AG04450 (cell line): ENCODE measurements at places on chromosomes 2 and 18.

GRCh38 chr2:66303471-66303870, 131.5 kb upstream of the MEIS1 start:
- no peak for DNase-seq

DNA sequence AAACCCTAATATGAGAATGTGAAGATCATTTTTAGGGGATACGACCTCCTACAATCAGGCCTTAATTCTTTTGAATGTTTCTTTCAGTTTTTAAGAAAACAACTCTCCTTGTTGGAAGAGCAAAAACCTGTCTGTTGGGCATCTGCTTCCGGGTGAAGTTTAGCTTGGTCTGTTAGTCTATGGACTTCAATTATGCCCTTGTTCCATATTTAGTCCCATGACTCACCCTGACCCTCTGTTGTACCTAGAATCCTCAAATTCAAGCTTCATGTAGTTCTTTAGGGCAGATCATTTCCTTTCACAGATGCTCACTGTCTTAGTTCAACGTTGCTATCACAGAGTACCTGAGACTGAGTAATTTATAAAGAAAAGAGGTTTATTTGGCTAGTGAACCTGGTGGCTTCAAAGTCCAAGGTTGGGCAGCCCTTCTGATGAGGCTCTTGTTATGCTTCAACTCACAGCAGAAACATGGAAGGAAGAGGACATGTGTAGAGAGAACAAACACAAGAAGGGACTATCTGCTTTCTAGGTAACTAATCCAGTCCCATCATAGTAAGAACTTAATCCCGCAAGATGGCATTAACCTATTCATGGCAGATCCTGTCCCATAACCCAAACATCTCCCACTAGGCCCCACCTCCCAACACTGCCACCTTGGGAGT, 82.5 kb upstream of the SERPINE2 start:
- no peak for DNase-seq

- DNase-seq: no peak
Measured at GRCh38 chr18:52009958-52010357, 330.0 kb upstream of the DCC start.

GRCh38 chr2:188365058-188365641, 73.5 kb downstream of the GULP1 start:
- DNase-seq: no peak

GRCh38 chr2:221529943-221530652, 42.0 kb downstream of the EPHA4 start:
- DNase-seq: peak; percentile 63

DNA sequence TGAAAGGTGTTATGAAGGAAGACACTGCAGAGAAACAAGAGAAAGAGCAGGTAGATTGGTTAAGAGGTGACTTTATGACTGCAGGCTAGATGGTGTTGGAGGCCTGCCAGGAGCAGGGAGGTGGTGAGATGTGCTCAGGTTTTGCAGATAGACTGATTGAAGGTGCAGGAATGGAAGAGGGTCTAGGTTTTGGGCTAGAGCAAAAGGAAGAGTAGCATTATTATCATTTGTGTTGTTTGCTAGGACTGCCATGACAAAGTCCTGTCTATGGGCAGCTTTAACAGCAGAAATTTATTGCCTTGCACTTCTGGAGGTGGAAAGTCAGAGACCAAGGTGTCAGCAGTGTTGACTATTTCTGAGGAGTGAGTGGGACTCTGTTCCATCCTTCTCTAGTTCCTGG, 172.9 kb upstream of the SOX11 start:
- no peak for DNase-seq

GRCh38 chr2:112869258-112869842, 32.8 kb upstream of the IL1B start:
- no peak for DNase-seq

DNA sequence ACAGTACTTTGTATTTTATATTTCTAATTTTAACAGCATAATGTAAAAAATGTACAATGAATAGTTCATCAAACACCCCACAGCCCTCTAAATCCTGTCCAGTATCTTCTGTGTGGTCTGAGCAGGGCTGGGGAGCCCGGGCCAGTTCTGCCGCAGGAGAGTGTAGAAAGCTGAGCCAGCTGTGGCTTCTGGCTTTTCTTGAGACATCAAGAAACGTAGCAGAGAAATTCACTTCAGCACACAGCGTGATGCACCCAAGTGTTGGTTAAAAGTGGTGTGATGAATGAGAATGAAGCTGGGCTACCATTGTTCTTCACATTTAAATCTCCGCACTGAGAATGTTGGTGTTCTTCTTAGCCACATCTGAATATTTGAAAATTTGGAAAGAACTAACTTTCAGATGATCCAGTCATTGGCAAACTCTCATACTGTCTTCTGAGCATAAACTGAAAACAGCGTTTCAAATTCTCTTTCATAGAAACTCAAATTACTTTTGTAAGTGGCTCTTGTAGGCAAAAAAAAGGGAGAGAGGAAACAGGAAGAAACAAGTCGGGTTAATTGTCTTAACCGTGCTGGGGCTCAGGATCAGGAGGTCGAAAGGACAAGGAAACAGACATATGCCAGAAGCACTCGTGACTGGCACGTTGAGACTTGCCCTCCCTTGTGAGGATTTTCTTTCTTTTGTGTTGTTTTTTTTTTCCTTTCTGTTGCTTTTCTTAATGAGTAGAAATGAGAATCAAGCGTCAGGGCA, 23.4 kb upstream of the TMEM87B start:
- no peak for DNase-seq

- no peak for DNase-seq
Measured at GRCh38 chr2:160063879-160064612, 1.6 kb upstream of the PLA2R1 start.

DNA sequence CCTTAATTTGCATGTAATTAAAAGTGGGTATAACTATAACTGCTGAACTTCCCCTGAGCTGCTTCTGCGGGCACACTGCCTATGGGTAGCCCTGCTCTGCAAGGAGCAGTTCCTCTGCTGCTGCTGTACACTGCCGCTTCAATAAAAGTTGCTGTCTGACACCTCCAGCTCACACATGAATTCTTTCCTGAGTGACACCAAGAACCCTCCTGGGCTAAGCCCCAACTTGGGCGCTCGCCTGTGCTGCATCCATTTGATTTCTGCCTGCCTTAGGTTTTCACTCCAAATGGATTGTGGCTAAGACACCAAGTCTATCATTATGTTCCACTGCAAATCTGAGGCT, 215.7 kb downstream of the ANAPC1 start:
- DNase-seq: no peak

GRCh38 chr18:50315100-50315871, 27.8 kb upstream of the CXXC1 start:
- no peak for DNase-seq

- DNase-seq: no peak
Measured at GRCh38 chr2:169107645-169108044, 38.3 kb downstream of the DHRS9 start.

GRCh38 chr2:74688881-74689280, 34.8 kb downstream of the SEMA4F start:
- no peak for DNase-seq

GRCh38 chr2:158968396-158969161, at the start of gene TANC1:
TANC1 (plus strand) TSS chr2:158968640; CDS start chr2:159065911, 97,271 bp downstream.
- peak; percentile 72 for DNase-seq

GRCh38 chr2:227106845-227107759, 56.9 kb downstream of the COL4A4 start:
- peak; percentile 36 for DNase-seq
